Activated naive CD4-positive, alpha-beta T cell (primary cell): ENCODE measurements at places on chromosomes 7 and 10.

- no peak for DNase-seq
Observed at GRCh38 chr10:127612-128432, 7.4 kb upstream of the ZMYND11 start.

GRCh38 chr10:23351926-23352519 is 7.4 kb upstream of the C10orf67 start:
- no peak for DNase-seq

DNA sequence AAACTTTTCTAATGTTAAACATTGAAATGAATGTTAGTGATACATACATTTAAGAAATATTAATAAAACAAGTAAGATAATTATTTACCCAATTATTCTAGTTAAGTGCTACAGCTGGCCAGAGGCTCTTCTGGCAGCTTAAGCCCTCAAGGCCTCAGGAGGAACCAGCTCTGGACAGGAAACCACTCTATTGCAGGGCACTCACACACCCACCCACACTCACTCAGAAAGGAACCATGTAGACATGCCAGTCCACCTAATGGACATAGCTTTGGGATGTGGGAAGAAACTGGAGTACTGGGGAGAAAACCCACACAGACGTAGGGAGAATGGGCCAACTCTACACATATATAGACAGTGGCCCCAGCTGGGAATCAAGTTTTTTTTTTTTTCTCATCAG is 28.2 kb downstream of the UMAD1 start:
- DNase-seq: no peak

GRCh38 chr7:141776374-141776773 is at the start of gene TAS2R4:
TAS2R4 (plus strand) TSS chr7:141776674; CDS start chr7:141778489, 1,815 bp downstream.
- no peak for DNase-seq

DNA sequence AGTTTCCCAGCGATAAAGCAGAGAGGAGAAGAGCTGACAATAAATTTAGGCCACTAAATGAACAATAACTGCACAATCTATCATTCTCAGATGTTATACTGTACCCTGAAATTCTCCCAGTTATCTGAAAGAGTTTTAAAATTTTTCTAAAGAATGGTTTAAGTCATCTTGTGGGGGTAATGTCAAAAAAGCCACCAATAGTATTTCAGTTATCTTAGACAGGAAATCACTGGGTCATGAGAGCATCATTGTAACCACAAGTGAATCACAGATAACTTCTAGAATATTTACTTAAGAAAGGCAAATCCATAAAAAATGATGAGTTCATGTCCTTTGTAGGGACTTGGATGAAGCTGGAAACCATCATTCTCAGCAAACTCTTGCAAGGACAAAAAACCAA is 147.1 kb downstream of the DNAJB9 start:
- no peak for DNase-seq

GRCh38 chr10:7590271-7590670 is 76.5 kb downstream of the ITIH5 start:
- no peak for DNase-seq

GRCh38 chr10:105702211-105702610 is 1061.1 kb downstream of the SORCS3 start:
- DNase-seq: no peak

- no peak for DNase-seq
Observed at GRCh38 chr10:62581351-62581750, 207.2 kb downstream of the ZNF365 start.
